ENCODE measurements at places on chromosomes 13 and 19. TPM values are rescaled to one million over a fixed set of nuclear protein-coding genes. Genes with fewer than 3 reads are reported as not detected.

DNA sequence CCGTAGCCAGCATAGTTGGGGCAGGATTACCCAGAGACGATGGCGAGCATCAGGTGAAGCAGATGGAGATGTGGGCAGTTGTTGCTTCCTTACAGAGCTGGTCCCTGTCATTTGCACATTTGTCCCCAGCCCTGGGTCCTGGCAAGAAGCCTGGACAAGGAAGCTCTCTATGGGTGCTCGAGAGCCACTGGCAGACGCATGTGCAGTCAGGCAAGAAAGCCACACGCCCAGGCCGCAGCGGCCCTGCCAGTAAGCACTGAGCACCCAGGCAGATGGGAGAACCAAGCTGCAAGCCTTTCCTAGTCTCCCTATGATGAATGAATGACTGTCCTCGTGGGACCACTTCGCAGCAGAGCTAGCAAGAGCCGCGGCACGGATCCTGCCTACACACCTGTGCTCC is 182.8 kb downstream of the FOXO1 start:
- peaks cover 37% of the 10 kb centered on the region for H3K4me1 ChIP-seq
- no peak for DNase-seq
- H3K36me3 ChIP-seq: no peaks in the 10 kb centered on the region
- H3K4me3 ChIP-seq: no peak overlapping the region

DNA sequence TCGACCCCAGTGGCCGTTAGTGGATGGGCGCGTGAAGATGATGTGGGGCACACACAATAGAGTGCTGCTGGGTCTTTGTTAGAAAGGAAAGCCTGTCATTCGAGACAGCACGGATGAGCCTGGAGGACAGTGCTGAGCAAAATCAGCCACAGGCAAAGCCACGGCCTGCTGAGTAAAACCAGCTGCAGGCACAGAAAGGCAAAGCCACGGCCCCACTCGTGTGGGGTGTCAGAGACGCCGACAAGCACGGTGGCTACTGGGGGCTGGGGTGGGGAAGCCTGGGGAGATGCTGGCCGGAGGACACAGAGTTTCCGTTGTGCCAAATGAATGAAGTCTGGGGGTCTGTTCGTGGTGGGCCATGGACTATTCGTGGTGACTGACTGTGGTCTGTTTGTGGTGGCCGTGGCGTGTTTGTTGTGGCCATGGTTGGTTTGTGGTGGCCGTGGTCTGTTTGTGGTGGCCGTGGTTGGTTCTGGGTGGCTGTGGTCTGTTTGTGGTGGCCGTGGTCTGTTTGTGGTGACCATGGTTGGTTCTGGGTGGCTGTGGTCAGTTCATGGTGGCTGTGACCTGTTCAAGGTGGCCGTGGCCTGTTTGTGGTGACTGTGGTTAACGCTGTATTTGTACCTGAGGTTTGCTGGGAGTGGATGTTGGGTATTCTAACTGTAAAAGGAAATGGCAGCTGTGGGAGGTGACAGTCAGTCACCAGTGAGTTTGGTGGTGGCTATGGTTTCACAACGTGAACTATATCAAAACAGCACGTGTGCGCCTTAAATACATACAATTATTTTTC is 36.3 kb downstream of the MCF2L start:
- H3K27ac ChIP-seq: no peak overlapping the region
- DNase-seq: no peak
- no peaks in the 10 kb centered on the region for H3K27me3 ChIP-seq
- H3K4me3 ChIP-seq: no peak overlapping the region
- H3K4me1 ChIP-seq: peaks cover 17% of the 10 kb centered on the region
- no peaks in the 10 kb centered on the region for H3K36me3 ChIP-seq

- H3K36me3 ChIP-seq: no peaks in the 10 kb centered on the region
- H3K27me3 ChIP-seq: peaks cover 11% of the 10 kb centered on the region
- H3K4me3 ChIP-seq: peak overlapping the region; percentile 74
- no peak overlapping the region for H3K27ac ChIP-seq
- peaks cover 13% of the 10 kb centered on the region for H3K4me1 ChIP-seq
- peak; percentile 75 for DNase-seq
Measured at GRCh38 chr19:50835103-50835784, 1.9 kb upstream of the KLK15 start.

DNA sequence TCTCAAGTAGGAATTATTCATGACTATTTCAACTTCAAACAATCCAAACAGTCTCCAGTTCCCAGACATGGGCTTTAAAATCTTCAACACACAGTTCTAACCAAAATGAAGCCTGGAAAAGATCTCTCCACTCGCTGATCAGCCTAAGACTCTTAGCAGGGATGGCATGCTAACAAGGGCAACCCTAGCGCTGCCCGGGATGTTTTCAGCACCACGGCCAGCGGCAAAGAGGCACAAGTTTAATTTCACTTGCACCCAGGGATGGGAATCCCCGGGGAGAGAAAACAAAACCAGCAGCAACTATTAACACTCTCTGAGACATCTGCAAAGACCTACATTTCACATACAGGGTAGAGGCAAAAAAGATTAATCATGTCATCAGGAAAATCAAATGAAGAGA is 43.0 kb downstream of the CACNA1A start:
- no peak overlapping the region for H3K27ac ChIP-seq
- peaks cover 20% of the 10 kb centered on the region for H3K27me3 ChIP-seq
- H3K36me3 ChIP-seq: no peaks in the 10 kb centered on the region
- H3K4me3 ChIP-seq: no peak overlapping the region
- H3K4me1 ChIP-seq: no peaks in the 10 kb centered on the region

DNA sequence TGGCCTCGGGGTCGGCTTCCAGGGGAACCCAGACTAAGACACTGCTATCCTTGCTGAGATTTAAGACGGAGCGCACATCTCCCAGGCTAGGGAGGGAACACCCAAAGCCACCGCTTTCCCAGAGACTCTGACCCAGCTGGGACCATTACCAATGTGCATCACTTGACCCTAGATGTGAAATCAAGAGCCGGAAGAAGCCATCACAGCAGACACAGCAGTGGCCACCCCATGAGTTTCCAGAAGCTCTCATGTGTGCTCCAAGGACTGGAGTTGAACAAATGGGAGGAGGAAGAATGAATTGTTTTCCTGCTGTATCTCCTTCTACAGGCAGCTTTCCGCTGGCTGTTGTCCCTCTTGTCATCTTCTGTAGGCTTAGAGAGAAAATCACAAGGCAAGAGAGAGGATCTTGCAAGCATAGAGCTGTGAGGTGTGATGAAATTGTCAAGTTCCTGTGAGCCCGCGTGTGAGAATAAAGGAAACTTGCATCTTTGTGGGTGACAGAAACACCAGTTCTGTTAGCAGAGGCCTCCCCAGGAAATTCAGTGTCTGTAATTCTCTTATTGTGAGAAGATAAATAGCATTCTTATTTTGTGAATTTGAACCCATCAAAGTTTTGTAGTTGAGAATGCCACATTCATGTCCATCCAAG is 711.8 kb downstream of the UQCRFS1 start:
- H3K4me3 ChIP-seq: no peak overlapping the region
- no peaks in the 10 kb centered on the region for H3K4me1 ChIP-seq
- H3K36me3 ChIP-seq: no peaks in the 10 kb centered on the region
- no peak overlapping the region for H3K27ac ChIP-seq
- H3K27me3 ChIP-seq: no peaks in the 10 kb centered on the region

DNA sequence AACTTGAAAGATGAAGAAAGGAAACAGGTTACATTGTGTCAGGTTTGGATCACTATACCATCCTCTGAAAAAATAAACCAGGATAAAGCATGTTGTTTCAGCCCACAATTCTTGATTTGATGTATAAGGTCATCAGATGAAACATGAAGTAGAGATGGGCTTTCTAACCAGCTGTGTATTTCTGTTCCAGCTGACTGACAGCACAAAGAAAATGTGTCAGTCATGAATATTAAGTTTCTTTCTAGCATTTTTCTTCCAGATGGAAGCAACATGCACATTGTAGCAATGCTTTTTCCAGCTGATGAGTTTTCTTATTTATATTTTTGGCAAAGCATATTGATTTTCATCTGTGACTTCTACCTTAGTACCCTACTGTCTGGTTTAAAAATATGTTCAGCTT is 199.6 kb downstream of the OXGR1 start:
- H3K4me1 ChIP-seq: no peaks in the 10 kb centered on the region
- peaks cover 11% of the 10 kb centered on the region for H3K27me3 ChIP-seq
- no peaks in the 10 kb centered on the region for H3K36me3 ChIP-seq
- no peak for DNase-seq
- H3K27ac ChIP-seq: no peak overlapping the region

GRCh38 chr19:53985863-53986262 is 5.6 kb upstream of the CACNG6 start:
- H3K4me3 ChIP-seq: no peak overlapping the region
- no peak for DNase-seq
- peaks cover 1% of the 10 kb centered on the region for H3K36me3 ChIP-seq
- H3K27me3 ChIP-seq: peaks cover 15% of the 10 kb centered on the region
- no peaks in the 10 kb centered on the region for H3K4me1 ChIP-seq

- no peak overlapping the region for H3K27ac ChIP-seq
- no peaks in the 10 kb centered on the region for H3K4me1 ChIP-seq
- no peak overlapping the region for H3K4me3 ChIP-seq
- DNase-seq: no peak
Measured at GRCh38 chr19:21915411-21915810, 79.4 kb upstream of the ZNF43 start.

DNA sequence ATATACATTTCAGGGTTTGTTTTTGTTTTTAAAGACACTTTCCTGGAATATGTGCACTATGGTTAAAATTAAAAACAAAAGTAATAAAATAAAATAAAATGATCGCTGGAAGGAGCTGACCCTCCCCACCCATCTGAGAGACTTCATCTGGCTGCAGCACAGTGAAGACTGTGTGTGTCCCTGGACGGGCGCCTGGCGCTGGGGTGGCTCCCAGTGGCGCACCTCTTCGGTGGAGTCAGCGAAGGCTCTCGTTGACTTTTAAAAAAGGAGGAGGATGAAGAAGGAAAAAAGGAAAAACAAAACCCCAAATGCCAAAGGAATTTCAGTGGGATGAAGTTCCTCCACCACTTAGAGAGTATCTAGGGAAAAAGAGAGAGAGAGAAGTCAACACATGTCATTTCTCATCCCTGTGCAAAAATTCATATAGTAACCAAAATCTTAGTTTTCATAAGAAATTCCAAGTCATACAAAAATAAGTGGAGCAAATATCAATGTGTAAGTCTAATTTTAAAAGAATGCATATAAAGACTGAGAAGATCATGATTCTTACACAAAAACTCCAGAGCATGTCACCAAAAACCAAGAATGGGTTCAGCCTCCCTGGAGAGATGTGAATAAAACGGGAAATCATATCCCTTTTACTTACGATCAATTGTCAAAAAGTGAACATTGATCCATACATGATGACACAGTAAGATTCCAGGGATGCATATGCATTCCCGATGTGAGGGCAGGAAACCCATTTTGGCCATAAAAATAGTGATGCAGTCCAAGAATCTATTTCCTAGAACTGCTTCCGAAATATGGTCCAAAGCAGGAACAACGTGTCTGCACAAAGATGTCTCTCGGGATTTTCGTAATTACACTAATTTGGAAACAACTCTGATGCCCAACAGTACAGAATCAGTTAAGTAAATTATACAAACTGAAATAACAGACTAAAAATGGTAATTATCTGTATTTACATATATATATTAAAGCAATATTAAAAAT is 123.8 kb downstream of the STK24 start:
- no peaks in the 10 kb centered on the region for H3K27me3 ChIP-seq
- peak; percentile 70 for DNase-seq
- peaks cover 80% of the 10 kb centered on the region for H3K4me1 ChIP-seq
- H3K4me3 ChIP-seq: no peak overlapping the region
- peak overlapping the region; percentile 93 for H3K27ac ChIP-seq
- peaks cover 21% of the 10 kb centered on the region for H3K36me3 ChIP-seq

GRCh38 chr13:32907211-32907610 is 109.0 kb upstream of the KL start:
- H3K36me3 ChIP-seq: no peaks in the 10 kb centered on the region
- DNase-seq: no peak
- H3K27me3 ChIP-seq: no peaks in the 10 kb centered on the region

GRCh38 chr13:42494157-42494556 is 79.8 kb upstream of the TNFSF11 start:
- H3K4me1 ChIP-seq: peaks cover 22% of the 10 kb centered on the region
- H3K27me3 ChIP-seq: no peaks in the 10 kb centered on the region
- H3K36me3 ChIP-seq: no peaks in the 10 kb centered on the region
- H3K27ac ChIP-seq: no peak overlapping the region

- peaks cover 2% of the 10 kb centered on the region for H3K36me3 ChIP-seq
- peaks cover 6% of the 10 kb centered on the region for H3K4me1 ChIP-seq
- DNase-seq: no peak
- peak overlapping the region; percentile 54 for H3K4me3 ChIP-seq
- no peak overlapping the region for H3K27ac ChIP-seq
Measured at GRCh38 chr19:36245210-36246005, 30.5 kb downstream of the ZNF146 start.

DNA sequence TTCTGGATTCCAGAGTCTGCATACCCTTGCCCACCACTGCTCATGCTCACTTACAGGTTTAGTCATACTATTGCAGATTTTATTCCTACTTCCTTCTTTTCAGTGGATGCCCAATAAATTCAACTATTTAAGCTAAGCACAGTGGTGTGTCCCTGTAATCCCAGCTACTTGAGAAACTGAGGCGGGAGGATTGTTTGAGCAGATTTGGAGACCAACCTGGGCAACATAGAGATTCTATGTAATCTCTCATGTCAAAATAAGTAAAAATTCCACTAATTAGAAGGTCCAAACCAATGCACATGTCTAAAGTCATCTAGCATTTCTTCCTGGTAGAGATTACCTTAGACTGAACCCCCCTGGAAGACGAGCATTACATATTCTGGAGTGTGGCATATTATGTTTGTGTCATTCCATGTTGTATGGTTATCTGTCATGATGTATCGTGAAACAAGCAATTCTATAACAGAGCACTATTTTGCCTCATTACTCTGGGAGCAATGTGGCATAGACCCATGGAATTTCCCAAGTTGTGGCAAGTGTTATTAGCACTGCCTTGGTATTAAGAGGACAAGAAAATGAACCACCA is 8.3 kb downstream of the HMGB1 start:
- peaks cover 10% of the 10 kb centered on the region for H3K4me1 ChIP-seq
- peaks cover 13% of the 10 kb centered on the region for H3K36me3 ChIP-seq
- DNase-seq: no peak
- H3K27ac ChIP-seq: no peak overlapping the region
- no peaks in the 10 kb centered on the region for H3K27me3 ChIP-seq

DNA sequence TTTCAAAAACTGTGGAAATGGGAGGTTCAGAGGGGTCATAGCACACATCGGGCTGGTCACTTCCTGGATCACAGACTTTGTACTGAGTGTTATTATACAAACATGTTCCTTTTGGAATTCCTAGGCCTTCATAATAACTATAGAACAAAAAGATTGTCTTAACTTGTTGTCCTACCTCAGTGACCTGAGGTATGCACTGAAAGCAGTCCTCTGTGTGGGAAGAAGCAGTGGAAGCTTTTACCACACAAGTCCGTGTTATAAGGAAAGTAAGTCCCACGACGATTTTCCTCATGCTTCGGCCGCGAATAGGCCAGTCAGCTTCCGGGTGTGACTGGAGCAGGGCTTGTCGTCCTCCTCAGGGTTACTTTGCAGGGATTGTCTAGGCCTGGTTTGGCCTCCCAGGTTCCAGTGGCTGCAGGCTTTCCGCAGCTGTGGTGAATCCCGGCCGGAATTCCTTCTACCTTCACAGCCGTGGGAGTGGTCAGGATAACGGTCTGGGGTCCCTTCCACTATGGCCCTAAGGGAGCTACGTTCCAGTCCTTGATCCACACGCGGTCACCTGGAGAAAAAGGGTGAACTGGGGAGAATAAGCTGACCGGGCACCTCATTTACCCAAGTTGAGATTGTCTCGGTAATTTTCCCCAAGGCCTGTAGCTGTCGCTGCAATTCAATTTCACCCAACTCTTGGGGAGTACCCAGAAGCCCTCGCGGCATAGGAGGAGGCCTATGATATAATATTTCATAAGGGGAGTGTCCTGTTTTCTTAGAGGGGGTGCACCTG is 16.0 kb downstream of the NAPSA start:
- DNase-seq: peak; percentile 49

C1QTNF9 gene
- not detected for total RNA-seq

ATP13A1 gene
- 68.3 TPM for total RNA-seq

MCEMP1 gene
- total RNA-seq: not detected

VRK3 gene
- 21.9 TPM for total RNA-seq

PDX1 gene
- total RNA-seq: not detected

SLC25A41 gene
- 0.20 TPM for total RNA-seq

SNRNP70 gene
- 163 TPM for total RNA-seq

All from chondrocyte (in vitro differentiated cells).